ENCODE measurements at places on chromosomes 3 and 15. TPM values are rescaled to one million over a fixed set of nuclear protein-coding genes. Genes with fewer than 3 reads are reported as not detected.

DNA sequence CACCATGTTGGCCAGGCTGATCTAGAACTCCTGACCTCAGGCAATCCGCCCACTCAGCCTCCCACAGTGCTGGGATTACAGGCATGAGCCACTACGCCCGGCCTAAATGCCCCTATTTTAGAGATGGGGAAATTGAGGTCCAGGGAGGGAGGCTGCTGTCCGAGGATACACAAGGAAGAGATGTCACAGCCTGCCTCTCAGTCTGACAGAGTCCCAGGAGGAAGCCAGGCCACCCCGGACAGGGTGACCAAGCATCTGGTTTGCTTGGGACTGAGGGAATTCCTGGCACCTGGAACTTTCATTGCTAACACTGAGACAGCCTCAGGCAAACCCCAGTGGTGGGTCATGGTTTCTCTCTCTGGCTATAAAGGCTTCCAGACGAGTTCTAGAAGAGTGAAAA, 30.6 kb upstream of the ADAMTS7 start:
- no peaks in the 10 kb centered on the region for H3K36me3 ChIP-seq
- no peak overlapping the region for H3K4me3 ChIP-seq
- H3K27ac ChIP-seq = no peak overlapping the region
- no peak for DNase-seq

- no peaks in the 10 kb centered on the region for H3K36me3 ChIP-seq
- H3K27ac ChIP-seq = no peak overlapping the region
- DNase-seq = no peak
- no peaks in the 10 kb centered on the region for H3K4me1 ChIP-seq
These were observed 10.6 kb upstream of the RFX7 start for GRCh38 chr15:56254265-56254664.

Gene TAGLN3
- total RNA-seq = 7.9 TPM

Gene DCLK3
- total RNA-seq = not detected

- no peak overlapping the region for H3K27ac ChIP-seq
- no peak overlapping the region for H3K4me3 ChIP-seq
- H3K27me3 ChIP-seq = no peaks in the 10 kb centered on the region
These were observed 21.4 kb upstream of the SPPL2A start for GRCh38 chr15:50786871-50787270.

GRCh38 chr15:77717333-77717990, 84.8 kb upstream of the LINGO1 start:
- no peak for DNase-seq
- no peak overlapping the region for H3K4me3 ChIP-seq
- H3K36me3 ChIP-seq = no peaks in the 10 kb centered on the region

GRCh38 chr15:52100807-52101442, 11.7 kb downstream of the BCL2L10 start:
- H3K4me3 ChIP-seq = no peak overlapping the region
- H3K27ac ChIP-seq = no peak overlapping the region
- H3K4me1 ChIP-seq = peaks cover 23% of the 10 kb centered on the region

GRCh38 chr3:16849795-16850194, 35.0 kb upstream of the PLCL2 start:
- H3K4me1 ChIP-seq = peaks cover 9% of the 10 kb centered on the region
- peaks cover 2% of the 10 kb centered on the region for H3K27me3 ChIP-seq
- no peak overlapping the region for H3K27ac ChIP-seq
- H3K36me3 ChIP-seq = no peaks in the 10 kb centered on the region
- H3K4me3 ChIP-seq = no peak overlapping the region

GRCh38 chr3:152910966-152911365, 76.0 kb downstream of the P2RY1 start:
- no peaks in the 10 kb centered on the region for H3K4me1 ChIP-seq
- DNase-seq = no peak
- H3K27me3 ChIP-seq = no peaks in the 10 kb centered on the region

- no peaks in the 10 kb centered on the region for H3K4me1 ChIP-seq
- DNase-seq = peak; percentile 28
- no peaks in the 10 kb centered on the region for H3K36me3 ChIP-seq
These were observed 86.6 kb downstream of the GPR156 start for GRCh38 chr3:120198305-120198878.

- H3K4me1 ChIP-seq = no peaks in the 10 kb centered on the region
- no peak overlapping the region for H3K27ac ChIP-seq
- no peaks in the 10 kb centered on the region for H3K27me3 ChIP-seq
- H3K4me3 ChIP-seq = no peak overlapping the region
These were observed 884 bp upstream of the KNL1 start for GRCh38 chr15:40593165-40593564.

Gene CTSH
- total RNA-seq = 5.7 TPM

Gene SIDT1
- total RNA-seq = not detected

GRCh38 chr15:57861815-57862586, 155.5 kb downstream of the POLR2M start:
- peak; percentile 84 for DNase-seq
- H3K4me1 ChIP-seq = peaks cover 3% of the 10 kb centered on the region
- H3K4me3 ChIP-seq = no peak overlapping the region
- no peaks in the 10 kb centered on the region for H3K36me3 ChIP-seq
- H3K27ac ChIP-seq = no peak overlapping the region
- no peaks in the 10 kb centered on the region for H3K27me3 ChIP-seq

Measured in astrocyte (in vitro differentiated cells and primary cell).